ENCODE measurements at places on chromosomes 16 and 17. TPM values are rescaled to one million over a fixed set of nuclear protein-coding genes. Genes with fewer than 3 reads are reported as not detected.

ASIC2 gene
- total RNA-seq = under 0.01 TPM

PERCC1 gene
- not detected for total RNA-seq

SEZ6L2 gene
- 0.53 TPM for total RNA-seq

TUBD1 gene
- total RNA-seq = 6.8 TPM

DLG4 gene
- 11.3 TPM for total RNA-seq

EIF3CL gene
- total RNA-seq = 147 TPM

OR2C1 gene
- total RNA-seq = not detected

KRTAP9-2 gene
- not detected for total RNA-seq

ZNF385C gene
- not detected for total RNA-seq

SEPTIN12 gene
- total RNA-seq = not detected

GPR139 gene
- total RNA-seq = not detected

XYLT2 gene
- 41.8 TPM for total RNA-seq

SMIM36 gene
- not detected for total RNA-seq

NR1D1 gene
- total RNA-seq = 0.73 TPM

SLX1B gene
- total RNA-seq = 17.0 TPM

CEP295NL gene
- total RNA-seq = 0.73 TPM

TP53I13 gene
- 32.2 TPM for total RNA-seq

FOXN1 gene
- total RNA-seq = not detected

WFIKKN1 gene
- total RNA-seq = 0.07 TPM

NOG gene
- 4.4 TPM for total RNA-seq

FUS gene
- 42.0 TPM for total RNA-seq

SDK2 gene
- 0.04 TPM for total RNA-seq

NUBP1 gene
- 27.4 TPM for total RNA-seq

MYH3 gene
- total RNA-seq = 0.07 TPM

B4GALNT2 gene
- total RNA-seq = not detected

GAN gene
- total RNA-seq = 15.9 TPM

CMTM2 gene
- total RNA-seq = not detected

PRCD gene
- total RNA-seq = 0.35 TPM

SDR42E2 gene
- 0.07 TPM for total RNA-seq

RAMP2 gene
- 2.1 TPM for total RNA-seq

IRF8 gene
- not detected for total RNA-seq

ABCC3 gene
- 3.6 TPM for total RNA-seq

SLC26A11 gene
- 10.0 TPM for total RNA-seq

OR1E2 gene
- total RNA-seq = not detected

CD300C gene
- not detected for total RNA-seq

SMYD4 gene
- total RNA-seq = 10.6 TPM

SLC38A8 gene
- not detected for total RNA-seq

Data from pulmonary artery endothelial cell (primary cell).